Mammary epithelial cell (primary cell): ENCODE measurements at places on chromosomes 6 and 20. TPM values are rescaled to one million over a fixed set of nuclear protein-coding genes. Genes with fewer than 3 reads are reported as not detected.
A peak's percentile ranks its signal among the peaks of the same experiment; 100 is the strongest.

Gene TMC2
- total RNA-seq: not detected

GRCh38 chr20:22241609-22242008, 342.8 kb downstream of the FOXA2 start:
- DNase-seq: no peak

Gene BTBD3
- total RNA-seq: 31.3 and 32.2 TPM in 2 replicates

DNA sequence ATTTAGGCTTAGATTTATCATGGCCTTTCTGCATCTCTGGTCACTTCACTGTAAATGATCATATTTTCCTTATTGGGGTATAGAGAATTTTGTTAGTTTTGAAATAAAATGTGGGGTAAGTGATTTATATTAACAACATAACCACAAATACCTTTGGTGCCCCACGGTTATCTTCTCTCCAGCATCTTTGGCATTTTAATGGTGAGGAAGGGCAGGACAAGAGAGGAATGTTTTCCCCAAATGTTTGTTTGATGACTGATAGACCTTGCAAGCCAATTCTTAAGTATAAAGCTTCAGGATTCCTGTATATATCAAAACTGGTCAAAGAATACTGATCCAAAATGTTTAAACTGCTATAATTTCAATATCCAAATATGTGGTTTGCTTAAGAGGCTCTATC, 171.6 kb upstream of the SMLR1 start:
- DNase-seq: no peak

- no peak for DNase-seq
These were observed 73.3 kb downstream of the HUS1B start for GRCh38 chr6:583635-584034.

GRCh38 chr6:22025468-22026163, 271.2 kb downstream of the PRL start:
- DNase-seq: peak; percentile 46

Gene TSHZ2
- 10.0 and 11.1 TPM in 2 replicates for total RNA-seq

Gene SNAI1
- not detected in 2 replicates for total RNA-seq

Gene BEND6
- total RNA-seq: 1.2 and 2.0 TPM in 2 replicates

- peak; percentile 61 for DNase-seq
These were observed 73.2 kb downstream of the LY86 start for GRCh38 chr6:6661684-6662083.

Gene LAMP5
- not detected for total RNA-seq

Gene PAK5
- 1.3 TPM for total RNA-seq

GRCh38 chr6:131952886-131953509, 1.8 kb upstream of the CCN2 start:
- no peak for DNase-seq

- no peak for DNase-seq
These were observed 12.4 kb upstream of the GRIK2 start for GRCh38 chr6:101380897-101381630.

GRCh38 chr6:81834141-81834681, 81.7 kb upstream of the TENT5A start:
- DNase-seq: no peak

Gene TSPO2
- not detected for total RNA-seq

DNA sequence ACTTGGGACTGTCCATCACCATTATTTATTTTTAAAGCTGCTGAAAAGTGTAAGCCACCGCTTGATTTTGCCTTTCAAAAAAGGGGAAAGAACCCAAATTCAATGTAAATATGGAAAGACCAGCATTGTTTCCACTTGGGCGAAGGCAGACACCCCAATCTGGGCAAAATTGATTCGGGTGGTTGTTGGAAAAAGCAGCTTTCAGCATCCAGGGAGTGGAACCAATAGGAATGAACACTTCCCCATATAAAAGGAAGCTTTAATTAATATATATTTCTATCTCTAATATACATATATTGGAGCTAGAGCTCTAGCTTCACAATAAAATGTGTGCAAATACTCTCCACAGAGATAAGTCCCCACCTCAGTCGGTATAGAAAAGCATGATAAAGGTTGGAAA, at the start of gene TFAP2D:
TFAP2D (plus strand) TSS at position 301 of the 400 bp plus-strand sequence. CDS start 530 bp downstream, outside the sequence.
- DNase-seq: no peak
